Caudate nucleus (tissue), 63 donors: ENCODE measurements at places on chromosomes 2 and 18.

DNA sequence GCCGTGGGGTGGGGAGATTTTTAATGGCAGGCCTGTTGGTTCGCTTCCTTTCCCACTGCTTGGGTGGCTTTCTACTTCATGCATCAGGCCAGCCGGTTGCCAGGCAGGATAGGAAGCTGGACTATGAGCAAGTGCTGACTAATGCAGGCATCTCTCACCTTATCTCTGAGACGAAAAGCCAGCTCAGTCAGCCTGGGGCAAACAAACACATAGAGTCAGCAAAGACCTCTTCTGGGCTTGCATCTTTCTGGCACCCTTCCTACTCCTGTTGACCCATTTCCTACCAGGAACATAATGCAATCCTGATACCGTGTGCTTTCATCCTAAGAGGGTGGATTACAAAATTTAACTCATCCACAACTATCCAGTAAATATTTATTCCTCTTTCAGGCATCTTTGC lies 416.6 kb upstream of the MEX3C start:
- no peak for DNase-seq

DNA sequence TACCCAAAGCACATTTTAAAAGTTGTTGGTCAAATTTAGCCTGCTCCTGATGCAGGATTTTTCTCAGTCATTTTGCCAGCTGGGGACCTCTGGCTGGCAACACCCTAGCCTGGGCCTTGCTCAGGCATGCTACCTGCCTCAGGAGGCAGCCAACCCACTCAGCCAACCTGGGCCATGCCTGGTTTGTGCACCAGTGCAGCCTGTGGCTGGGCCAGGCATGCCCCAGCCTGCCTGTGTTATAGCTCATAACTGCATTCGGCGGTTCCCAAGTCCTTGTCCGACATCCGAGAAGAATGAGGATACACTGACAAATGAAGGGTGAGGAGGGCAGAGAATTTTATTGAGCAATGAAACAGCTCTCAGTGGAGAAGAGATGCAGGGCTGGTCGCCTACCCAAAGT lies 608.0 kb downstream of the SUCLG1 start:
- no peak for DNase-seq

DNA sequence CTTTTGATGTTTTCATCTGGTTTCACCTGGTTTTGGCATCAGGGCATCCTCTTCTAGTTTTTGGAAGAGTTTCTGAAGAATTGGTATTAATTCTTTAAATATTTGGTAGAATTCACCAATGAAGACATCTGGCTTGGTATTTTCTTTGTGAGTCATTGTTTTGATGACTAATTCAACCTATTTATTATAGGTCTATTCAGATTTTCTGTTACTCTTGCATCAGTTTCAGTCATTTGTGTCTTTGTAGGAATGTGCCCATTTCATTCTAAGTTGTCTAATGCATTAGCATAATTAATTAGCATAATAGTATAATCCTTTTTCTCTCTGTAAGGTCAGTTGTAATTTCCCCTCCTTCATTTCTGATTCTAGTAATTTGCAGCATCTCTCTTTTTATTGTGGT lies 8.0 kb downstream of the GNLY start:
- no peak for DNase-seq

- DNase-seq: no peak
Measured at GRCh38 chr2:1584051-1584531, 160.2 kb downstream of the PXDN start.

GRCh38 chr2:68320118-68320641 lies 431 bp upstream of the CNRIP1 start:
- DNase-seq: no peak
